ENCODE measurements at places on chromosomes 16 and 17. TPM values are rescaled to one million over a fixed set of nuclear protein-coding genes. Genes with fewer than 3 reads are reported as not detected.

The IL34 gene
- 3.1 TPM for total RNA-seq

The ARL17B gene
- 6.0 TPM for total RNA-seq

The ZSCAN10 gene
- not detected for total RNA-seq

The CXCL16 gene
- total RNA-seq = 18.0 TPM

- no peak for DNase-seq
These were observed at the start of gene RNF213 for GRCh38 chr17:80260791-80261158. TSS of gene RNF213 (plus strand) at chr17:80260852. CDS start at chr17:80263682, 2,830 bp downstream.

The HIGD1B gene
- total RNA-seq = not detected

DNA sequence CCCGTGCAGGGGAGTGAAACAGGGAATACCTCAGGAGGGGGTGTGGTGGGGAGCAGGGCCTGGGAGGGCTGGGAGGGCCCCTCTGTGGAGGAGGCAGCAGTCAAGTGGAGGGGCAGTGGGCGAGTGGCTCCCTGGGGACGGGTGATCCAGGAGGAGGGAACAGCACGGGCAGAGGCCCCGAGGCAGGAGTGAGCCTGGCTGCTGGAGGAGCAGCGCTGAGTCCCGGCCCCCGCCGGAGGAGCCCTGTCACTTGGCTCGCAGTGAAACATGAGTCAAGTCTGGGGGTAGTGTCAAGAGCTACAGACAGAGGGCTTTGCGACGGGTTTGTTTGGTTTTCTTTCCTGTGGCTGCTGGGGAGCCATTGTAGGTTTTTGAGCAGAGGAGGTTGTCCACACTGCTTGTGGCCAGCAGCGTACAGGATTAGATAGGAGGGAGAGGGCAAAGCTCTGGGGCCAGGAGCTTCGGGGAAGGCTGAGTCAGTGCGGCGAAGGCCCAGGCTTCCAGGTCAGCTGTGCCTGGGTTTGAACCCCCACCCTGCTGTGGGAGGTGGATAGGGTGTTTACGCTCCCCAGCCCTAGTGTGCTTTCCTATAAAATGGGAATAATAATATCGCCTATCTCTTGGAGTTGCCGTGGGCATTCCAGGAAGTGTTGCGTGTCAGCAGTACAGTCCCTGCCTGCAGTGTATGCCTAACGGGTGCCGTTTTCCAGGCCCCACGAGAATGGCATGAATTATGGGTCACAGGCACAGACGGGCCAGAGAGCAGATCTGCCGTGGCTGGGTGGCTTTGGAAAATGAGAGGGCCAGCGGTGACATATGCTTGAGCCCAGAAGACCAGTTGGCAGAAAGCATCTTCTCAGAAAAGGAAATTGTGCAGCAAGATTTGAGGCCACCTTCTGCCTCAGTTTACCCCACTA is 115.9 kb upstream of the CIBAR2 start:
- no peak for DNase-seq

GRCh38 chr16:48280546-48280945 is 33.2 kb upstream of the ABCC11 start:
- DNase-seq = no peak

- no peak for DNase-seq
These were observed at the start of gene C16orf54 for GRCh38 chr16:29745853-29746345. TSS of gene C16orf54 (minus strand) at chr16:29745990. CDS start at chr16:29744951, 1,039 bp downstream.

- peak; percentile 34 for DNase-seq
These were observed 27.5 kb upstream of the PIK3R6 start for GRCh38 chr17:8894673-8895578.

GRCh38 chr16:7271486-7271885 is 61.2 kb upstream of the RBFOX1 start:
- DNase-seq = no peak

The BPTF gene
- total RNA-seq = 44.4 TPM

The ADAD2 gene
- 0.06 TPM for total RNA-seq

The ACADVL gene
- 252 TPM for total RNA-seq

- no peak for DNase-seq
These were observed 630 bp upstream of the HOXB2 start for GRCh38 chr17:48545539-48545938.

The PAQR4 gene
- total RNA-seq = 14.9 TPM

DNA sequence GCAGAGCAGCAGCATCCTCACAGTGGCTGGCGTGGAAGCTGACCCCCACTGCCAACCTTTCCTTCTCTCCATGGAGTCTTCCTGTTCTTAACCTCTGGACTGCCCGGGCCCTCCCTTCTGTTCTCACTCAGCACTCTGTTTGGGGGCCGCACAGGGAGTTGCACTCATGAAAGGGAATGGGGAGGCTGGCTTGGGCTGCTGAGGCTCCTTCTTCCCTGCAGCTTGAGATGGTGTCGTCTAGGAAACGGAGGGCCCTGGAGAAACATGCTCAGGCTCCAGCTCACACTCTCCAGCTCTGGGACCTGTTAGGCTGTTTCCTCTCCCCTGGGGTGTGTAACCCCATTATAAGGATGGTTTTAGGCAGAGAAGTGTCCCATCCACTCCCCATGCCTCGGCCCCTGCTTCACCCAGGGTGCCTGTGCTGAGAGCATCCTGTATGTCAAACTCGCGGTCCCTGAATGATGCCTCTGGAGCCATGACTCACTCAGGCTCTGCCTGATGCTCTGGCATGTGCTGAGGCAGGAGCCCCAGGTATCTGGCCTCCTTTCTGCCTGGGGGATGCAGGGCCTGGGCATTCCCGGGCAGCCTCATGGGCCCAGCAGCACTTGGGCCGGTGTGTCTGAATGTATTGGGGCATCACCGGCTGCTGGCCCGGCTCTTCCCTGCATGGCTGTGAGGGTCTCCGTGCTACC is 18.9 kb downstream of the TMEM94 start:
- DNase-seq = no peak

The KRTAP4-1 gene
- not detected for total RNA-seq

The TEX14 gene
- total RNA-seq = not detected

DNA sequence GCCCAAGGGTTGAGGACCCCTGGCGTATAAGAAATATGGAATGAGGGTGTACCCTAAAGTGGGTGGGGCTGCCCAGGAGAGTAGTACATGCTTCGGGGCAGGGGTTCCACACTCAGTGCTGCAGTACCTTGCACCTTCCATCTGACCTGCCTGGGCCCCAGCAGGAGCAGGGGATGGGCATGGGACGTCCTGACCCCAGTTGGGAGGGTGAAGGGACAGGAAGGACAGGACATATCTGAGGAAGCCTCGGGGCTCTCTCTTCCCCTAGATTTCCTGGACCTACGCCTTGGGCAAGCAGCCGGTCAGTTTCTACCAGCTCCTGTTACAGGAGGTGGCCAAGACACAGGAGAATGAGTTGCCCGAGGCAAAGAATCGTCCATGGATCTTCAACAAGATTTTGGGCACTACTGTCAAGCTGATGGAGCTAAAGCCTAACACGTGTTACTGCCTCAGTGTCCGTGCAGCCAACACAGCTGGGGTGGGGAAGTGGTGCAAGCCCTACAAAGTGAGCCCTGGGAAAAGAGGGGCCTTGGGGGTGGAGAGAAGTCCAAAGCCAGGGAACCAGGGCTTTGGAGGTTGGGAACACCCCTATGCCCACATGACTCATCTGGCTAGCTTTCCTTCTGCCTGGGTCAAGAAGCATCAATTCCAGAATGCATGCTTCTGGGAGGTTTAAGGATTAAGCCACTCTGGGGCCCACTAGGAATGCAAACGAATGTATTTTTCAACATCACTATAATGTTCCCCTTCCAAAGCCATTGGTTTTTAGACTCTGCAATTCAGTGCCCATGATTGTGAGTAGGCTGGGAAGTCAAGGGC is 7.9 kb downstream of the FNDC8 start:
- DNase-seq = no peak

The KRT40 gene
- not detected for total RNA-seq

DNA sequence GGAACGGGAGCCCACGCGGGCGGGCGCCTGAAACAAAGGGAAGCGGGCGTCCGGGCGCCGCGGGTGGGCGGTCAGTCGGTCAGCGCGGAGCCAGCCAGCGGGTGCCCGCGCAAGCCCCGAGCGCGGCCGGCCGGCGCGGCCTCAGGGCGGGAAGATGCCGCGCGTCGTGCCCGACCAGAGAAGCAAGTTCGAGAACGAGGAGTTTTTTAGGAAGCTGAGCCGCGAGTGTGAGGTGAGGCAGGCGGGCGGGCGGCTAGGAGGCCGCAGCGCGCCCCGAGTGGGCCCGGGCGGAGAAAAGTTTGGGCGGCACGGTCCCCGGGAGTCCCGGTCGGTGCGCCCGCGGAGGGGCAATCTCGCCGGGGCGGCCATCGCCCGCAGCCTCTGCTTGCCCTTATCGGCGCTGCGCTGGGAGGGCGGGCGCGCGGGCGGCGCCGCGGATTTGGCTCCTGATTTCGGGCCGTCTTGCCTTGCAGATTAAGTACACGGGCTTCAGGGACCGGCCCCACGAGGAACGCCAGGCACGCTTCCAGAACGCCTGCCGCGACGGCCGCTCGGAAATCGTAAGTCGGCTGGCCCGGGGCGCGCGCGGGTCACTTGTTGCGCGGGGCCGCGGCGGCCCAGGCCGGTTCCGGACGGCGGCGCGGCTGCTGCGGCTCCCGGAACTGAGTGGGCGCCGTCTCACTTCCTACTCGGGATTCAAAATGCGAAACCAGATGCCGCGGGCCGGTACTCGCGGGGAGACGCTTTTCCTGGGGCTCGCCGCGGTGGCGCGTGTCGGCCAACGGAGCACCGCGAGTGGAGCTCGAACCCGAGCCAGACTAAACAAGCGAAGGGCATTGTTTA is 526 bp downstream of the CBFB start:
- no peak for DNase-seq

DNA sequence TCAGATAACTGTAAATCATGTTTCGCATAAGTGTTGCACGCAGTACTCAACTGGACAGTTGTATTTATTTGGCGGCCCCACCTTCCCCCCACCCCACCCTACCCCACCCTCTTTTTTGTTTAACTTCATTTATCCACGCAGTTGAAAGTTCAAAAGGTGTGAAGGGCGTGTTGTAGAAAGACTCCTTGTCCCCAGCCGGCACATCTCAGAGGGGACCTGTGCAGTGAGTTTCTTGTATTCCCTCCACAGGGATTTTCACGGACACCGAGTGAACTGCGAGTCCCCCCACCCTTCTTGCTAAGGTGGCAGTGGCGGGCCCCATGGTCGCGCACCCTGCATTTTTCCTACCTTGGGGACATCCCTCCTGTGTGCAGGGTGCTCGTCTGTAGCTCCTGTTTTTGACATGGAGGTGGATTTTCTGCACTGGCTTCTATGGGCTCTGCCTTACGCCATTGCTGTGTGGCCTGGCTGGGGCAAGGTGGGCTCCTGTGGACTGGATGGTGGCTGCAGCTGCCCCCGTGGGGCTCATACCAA is 36.2 kb downstream of the ADCY7 start:
- DNase-seq = no peak

- DNase-seq = no peak
These were observed 152.2 kb downstream of the SNX11 start for GRCh38 chr17:48259694-48260291.

DNA sequence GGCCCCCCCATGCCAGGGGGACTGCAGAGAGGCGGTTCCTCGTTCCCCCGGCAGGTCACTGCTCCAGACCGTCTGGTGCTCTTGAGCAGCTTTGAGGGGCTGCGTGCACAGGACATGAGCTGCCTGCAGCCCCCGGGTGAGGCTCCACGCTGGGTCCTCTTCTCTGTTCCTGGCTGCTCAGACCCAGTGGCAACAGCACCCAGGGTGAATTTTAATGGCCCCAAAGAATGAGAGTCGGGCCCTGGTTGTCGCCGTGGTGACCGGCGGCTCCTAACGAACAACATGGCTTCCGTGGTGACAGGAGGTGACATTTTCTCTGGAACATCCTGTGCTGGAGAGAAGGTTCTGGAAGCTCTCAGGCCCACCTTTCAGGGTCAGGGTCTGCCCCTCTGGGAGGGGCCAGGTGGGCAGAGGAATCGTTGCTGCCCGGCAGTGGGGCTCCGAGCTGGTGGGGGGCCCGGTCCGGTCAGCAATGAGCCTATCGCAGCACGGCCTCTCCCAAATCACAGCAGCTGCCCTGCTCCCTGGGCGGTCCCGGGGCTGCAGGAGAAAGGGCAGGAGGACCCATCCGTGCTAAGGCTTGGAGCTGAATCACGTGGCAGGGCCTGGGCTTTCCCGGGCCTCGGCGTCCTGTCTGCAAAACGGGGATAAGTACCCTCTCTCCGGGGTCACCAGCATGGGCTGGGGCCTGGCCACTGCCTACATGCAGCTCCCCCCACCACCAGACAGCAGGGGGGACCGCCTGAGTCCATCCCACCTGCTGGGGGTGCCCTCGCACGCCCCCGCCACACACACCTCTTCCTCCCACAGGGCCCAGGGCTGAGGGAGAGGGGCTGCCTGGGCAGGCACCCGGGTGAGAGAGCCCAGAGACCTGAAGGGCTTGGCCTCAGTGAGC is 3.4 kb upstream of the C1QTNF8 start:
- no peak for DNase-seq

GRCh38 chr16:51636920-51637769 is 486.1 kb upstream of the SALL1 start:
- DNase-seq = no peak

The GNAO1 gene
- total RNA-seq = not detected

- DNase-seq = no peak
These were observed 34.1 kb downstream of the GRB2 start for GRCh38 chr17:75371339-75371738.

- DNase-seq = no peak
These were observed 188.8 kb downstream of the PRKCA start for GRCh38 chr17:66491213-66491612.

- DNase-seq = no peak
These were observed at the start of gene RABEP1 for GRCh38 chr17:5281814-5282641. TSS of gene RABEP1 (plus strand) at chr17:5282284. CDS start at chr17:5282487, 203 bp downstream.

DNA sequence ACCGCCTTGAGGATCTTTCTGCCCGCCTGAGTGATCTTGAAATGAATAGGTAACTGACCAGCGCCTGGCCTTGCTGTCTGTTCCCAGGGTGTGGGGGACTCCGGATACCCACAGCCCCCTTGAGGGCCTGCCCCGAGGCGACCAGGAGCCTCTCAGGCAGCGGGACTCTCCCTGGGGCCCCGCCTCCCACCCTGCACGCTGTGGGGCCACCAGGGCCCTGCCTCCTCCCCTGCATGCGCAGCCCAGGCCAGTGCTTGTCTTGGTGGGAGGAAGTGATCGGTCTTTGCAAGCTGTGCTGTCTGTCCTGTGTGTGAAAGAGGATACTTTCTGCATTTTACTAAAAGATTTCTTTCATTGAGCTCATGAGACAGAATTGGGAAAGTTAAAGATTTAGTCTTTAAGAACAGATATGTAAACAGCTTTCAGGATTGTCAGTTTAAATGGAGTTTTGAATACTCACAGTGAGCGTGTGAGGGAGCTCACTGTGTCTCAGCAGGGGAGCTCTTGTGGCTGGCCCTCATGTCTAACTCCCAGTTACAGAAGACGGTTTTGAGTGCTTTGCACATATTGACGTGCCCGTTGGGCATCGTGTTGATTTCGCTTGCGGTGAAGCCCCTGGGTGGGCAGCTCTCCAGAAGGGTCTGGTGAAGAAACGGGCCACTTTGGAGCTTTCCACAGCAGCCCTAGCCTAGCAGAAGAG is 36.1 kb upstream of the CAPN15 start:
- no peak for DNase-seq

DNA sequence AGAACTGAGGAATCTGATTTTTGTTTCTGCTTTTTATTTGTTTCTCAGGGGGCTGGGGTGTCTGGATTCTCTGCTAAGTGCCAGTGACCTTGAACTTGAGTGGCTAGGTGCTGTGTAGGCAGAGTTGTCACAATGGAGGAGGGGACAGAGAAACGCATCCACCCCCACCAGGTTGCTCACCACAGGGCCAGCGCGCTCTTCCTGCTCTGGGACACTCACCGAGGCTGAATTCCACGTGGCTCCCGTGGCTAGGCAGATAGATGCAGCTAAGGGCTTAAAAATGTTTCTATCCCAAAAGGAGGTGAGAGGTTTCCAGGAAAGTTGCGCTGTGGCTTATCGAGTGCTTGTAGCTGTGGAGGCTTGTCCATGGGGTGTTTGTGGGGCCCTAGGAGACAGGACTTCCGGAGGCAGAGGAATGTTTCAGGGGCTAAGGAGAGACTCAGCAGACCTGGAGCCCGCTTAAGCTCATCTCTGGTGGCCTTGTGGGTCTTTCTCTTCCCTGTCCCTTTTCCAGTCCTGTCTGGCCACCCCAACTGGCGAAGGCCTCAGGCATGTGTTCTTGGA is 36.8 kb downstream of the ADCY7 start:
- DNase-seq = no peak

All from glomerular endothelial cell (primary cell).